ENCODE measurements at places on chromosomes 3 and 15.

- DNase-seq: no peak
These were observed 281.7 kb upstream of the COL8A1 start for GRCh38 chr3:99356696-99357095.

- no peak for DNase-seq
These were observed 66.1 kb downstream of the HMG20A start for GRCh38 chr15:77486542-77487468.

GRCh38 chr15:62135532-62136134 is 29.5 kb downstream of the C2CD4B start:
- no peak for DNase-seq

GRCh38 chr15:41877631-41878354 is 16.1 kb downstream of the SPTBN5 start:
- DNase-seq: no peak

- no peak for DNase-seq
These were observed 36.5 kb downstream of the HEG1 start for GRCh38 chr3:125019271-125019670.

- DNase-seq: no peak
These were observed 29.8 kb upstream of the SLC6A6 start for GRCh38 chr3:14372587-14372986.

DNA sequence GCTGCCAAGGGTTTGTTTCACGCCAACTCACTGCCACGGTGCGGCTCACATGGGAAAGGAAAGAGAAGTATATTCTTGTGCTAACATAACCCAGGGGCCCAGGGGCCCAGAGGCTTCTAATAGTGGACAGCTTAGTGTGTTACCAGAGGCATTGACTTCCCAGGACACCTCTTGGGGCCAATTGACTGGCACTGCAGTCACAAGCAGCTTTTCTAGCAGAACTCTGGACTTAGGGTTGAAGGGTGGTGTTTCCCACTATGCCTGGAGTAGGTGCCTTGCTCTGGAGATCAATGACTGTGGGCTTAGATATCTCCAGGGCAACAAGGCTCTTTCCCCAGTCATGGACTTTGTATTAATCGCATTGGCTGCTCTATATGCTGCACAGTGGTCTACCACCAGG is 172.7 kb upstream of the KBTBD8 start:
- DNase-seq: no peak

DNA sequence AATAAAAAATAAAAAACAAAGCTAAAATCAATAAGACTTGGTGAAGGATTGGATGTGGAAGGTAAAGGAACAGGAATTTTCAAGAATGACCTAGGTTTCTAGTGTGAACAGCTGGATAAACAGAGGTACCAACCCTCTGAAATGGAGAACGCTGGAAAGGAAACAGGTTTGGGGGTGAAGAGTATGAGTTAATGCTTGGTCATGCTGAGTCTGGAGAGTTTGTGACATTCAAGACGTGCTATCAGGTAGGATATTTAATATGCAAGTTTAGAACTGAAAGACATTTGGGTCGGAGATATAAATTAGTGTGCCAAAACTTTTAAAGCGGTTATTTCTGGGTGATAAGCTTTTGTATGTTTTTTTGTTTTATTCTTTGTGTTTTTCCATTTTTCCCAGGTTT is 11.4 kb upstream of the KLHL6 start:
- DNase-seq: no peak

- no peak for DNase-seq
These were observed 380.6 kb downstream of the LSAMP start for GRCh38 chr3:116064646-116065045.

GRCh38 chr15:84681831-84682230 is 23.8 kb upstream of the NMB start:
- peak; percentile 53 for DNase-seq

DNA sequence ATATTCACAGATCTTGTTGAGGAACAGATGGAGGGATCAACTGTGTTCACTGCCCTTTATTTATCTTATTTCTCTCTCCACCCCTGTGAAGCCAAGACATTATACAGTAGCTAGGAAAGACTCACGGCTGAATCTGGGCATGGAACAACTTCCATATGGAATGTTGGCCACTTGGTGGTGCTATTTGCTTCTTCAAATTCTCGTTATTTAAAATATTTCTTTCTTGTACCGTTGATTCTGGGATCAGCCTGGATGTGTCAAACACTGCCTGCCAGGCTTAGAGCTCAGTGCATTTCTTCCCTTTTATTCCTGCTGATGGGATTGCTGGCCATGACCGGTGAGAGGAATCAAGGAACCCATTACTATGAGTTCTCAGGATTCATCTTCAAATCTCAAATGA is 17.5 kb upstream of the GASK1A start:
- peak; percentile 43 for DNase-seq

GRCh38 chr3:43411429-43411828 is 125.1 kb downstream of the SNRK start:
- no peak for DNase-seq

DNA sequence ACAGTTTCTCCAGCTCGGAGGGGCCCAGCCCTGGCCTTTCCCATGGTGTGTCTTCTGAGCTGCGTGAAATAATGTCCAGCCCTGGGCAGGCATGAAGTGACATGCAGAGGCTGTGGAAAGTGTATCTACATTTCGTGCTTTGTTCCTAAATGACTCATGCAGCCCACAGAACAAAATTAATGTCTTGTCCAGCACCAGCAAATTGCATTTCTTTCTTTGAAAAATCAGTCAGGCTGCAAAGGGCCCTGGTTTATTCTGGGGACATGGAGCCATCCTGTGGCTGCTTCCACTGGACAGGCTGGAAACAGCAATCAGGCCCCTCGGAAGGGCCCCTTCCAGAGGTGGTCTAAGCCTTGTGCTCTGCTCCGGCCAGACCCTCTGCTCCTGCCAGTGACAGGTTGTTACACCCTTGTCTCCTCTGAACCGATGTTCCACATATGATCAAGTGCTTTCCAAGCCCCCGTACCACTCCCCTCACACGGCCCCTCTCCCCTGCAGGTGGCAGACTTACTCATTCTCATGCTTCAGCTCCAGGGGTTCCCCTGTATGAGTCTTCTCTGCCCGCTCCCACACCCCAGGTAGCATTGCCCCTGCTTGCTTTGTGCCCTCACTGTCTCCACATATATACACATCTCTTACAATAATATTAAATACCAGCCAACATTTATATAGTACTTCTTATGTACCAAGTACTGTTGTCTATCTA is 33.7 kb downstream of the CRYGS start:
- DNase-seq: no peak

GRCh38 chr3:56753206-56753820 is 48.4 kb downstream of the ARHGEF3 start:
- DNase-seq: no peak

- DNase-seq: no peak
These were observed 52.4 kb downstream of the TNIK start for GRCh38 chr3:171407759-171408158.

DNA sequence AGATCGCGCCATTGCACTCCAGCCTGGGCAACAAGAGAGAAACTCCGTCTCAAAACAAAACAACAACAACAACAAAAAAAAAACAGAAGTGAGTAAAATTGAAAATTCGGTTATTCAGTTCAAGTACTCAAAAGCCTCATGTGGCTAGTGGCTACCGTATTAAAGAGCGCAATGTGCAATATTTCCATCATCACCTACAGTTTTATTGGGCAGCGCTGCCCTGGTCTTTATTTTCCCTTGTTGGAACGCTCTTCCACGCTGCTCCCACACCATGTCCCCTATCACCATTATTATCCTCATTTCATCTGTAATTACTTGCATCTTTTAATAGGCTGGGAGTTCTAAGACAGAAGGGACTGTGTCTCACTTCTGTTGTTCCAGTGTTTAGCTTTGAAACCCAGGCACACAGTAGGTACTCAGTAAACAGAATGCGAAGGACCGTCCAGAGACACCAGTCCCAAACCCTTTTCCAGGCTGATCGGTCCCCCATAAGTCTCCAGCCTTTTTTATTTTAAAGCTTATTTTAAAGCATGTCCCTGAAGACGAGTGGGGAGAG is 423 bp upstream of the HACD3 start:
- DNase-seq: no peak

GRCh38 chr15:38072348-38073177 is 138.1 kb downstream of the TMCO5A start:
- no peak for DNase-seq

DNA sequence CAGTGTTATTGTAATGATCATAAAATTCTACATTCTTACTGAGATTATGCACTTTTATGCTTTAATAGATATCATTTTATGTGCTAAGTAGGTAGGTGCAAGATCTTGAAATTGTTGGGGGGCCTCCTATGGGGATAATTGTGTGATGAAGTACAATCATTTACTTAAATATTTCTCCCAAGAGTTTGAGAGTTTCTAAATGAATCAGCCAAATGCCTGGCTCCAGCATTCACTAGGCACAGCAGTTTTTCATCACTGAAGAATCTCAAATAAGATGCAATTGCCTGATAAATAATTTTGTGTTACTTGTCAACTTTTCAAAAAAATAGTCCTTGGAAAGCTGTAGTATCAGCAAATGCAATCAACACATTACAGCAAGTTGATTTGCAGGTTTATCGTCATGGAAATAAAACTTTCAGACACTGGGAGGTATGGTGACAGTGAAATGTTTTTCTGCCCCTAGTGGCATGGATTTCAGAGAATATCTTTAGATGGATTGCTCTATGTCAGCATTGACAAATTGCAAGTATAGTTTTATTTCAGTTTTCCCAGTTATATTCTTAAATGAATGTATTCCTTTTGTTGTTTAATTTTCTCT is 167.1 kb downstream of the NEK11 start:
- no peak for DNase-seq

- peak; percentile 53 for DNase-seq
These were observed 815 bp downstream of the SPINT1 start for GRCh38 chr15:40844696-40845030.

DNA sequence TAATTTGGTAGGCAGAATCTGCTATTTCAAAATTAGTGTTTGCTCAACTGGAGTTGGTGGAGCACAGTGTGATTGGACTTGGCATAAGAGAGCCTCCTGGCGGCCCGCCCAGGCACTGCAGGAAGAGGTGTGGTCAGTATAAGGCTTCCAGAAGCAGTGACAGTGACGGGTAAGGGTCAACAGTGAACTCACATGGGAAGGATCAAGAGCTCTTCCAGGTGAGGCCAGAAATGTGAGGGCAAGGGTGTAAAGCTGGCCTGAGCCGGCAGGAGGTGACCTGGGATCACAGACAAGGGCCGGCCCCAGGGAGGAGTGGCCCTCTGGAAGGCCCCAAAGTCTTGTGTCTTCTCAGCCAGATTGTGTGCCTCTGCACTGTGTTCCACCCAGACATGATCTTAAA is 93.2 kb upstream of the RNF7 start:
- DNase-seq: peak; percentile 32

DNA sequence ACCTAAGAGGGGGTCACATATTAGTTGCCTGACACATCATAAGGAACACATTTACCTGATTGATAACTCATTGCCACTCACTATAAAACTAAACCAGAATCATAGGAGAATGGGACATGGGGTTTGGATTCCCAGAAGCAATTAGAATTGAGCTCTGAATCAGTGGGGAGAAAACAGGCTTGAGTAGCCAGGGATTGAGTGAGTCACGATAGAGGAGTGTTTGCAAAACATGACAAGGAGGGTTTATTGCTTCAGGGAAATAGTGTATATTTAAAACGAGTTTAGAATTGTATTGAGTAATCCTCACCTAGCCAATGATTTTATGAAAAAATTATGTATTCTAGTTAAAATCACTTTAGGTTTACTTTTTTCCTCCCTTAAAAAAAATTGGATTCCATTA is 101.1 kb upstream of the THRB start:
- no peak for DNase-seq

DNA sequence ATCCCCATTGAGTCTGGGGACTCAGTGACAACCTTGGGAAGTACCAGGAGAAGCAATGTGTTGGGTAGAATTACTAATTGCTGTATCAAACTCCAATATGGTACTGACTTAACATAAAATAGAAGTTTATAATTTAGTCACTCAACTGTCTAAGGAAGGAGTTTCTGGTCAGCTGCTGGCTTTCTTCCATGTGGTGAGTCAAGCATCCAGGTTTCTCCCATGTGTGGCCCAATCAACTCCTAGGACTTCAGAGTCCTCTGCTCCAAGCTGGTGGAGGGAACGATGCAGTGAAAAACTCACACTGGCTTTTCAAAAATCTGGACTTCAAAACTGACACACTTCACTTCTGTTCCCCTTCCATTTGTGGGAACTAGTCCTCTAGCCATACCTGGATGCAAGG is 25.2 kb downstream of the WNT5A start:
- DNase-seq: no peak

- DNase-seq: no peak
These were observed 319.4 kb downstream of the NEK10 start for GRCh38 chr3:27049792-27050191.

- DNase-seq: no peak
These were observed 40.9 kb upstream of the RGMA start for GRCh38 chr15:93129702-93130488.

GRCh38 chr3:105791919-105792786 is 76.7 kb downstream of the CBLB start:
- DNase-seq: no peak

GRCh38 chr3:25558796-25559195 is 105.9 kb downstream of the TOP2B start:
- no peak for DNase-seq

DNA sequence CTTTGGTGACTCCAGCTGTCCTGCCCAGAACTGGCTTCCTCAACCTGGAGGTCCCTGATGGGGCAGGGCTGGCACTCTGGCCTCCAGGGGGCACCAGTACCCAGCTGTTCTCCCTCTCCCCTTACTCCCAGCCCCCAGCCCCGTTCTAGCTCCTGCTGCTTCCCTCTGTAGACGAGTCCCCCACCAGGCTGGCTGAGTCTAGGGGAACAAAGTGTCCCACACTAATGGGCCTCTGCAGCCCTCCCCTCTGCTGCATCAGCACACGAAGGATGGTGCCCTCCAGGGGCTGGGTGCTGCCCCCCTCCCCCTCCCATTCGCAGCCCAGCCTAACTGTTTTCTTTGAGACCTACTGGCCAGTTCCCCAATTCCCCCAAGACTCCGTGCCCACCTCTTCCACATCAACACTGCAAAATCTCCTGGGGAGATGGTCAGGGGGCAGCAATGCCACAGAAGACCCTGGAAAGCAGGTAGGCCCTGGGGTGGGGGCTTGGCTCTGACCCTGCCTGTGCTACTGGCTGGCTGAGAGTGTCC is 4.2 kb downstream of the RHCG start:
- DNase-seq: no peak

DNA sequence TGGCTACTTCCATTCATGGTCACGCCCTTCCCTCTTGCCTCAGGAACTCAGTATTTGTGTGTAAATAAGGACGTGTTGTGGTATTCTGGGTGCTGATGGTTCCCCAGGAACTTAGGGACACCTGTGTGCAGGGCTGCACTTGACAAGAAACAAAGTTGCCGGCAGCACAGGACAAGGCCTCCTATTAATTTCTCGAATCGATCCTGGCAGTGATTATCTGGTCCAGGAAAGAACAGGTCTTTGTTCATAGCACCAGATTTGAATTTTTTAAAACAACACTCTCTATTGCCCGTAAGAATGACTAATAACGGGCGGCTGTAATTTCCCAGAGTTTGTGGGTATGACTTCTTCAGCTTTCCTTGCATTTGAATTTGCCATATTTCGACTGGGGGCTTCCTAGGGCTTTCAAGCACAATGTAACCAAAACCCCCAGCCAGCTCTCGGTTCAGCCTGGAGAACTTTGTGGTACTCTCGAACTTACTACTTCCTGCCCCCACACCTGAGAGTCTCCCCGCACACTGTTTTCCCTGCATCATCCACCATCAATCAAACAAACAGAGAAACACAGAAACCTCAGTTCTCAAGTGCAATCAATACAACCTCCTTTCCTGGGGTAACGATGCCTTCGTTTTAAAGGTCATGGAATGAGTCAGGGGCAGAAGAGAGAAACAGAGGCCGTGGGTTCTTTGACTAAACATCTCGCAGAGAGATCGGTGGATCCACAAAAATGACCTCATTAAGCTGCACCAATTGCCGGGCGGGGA is 241.7 kb upstream of the ICE2 start:
- DNase-seq: peak; percentile 33

All from CD8-positive, alpha-beta memory T cell (primary cell).